Retina (tissue), 1 donor: ENCODE measurements at places on chromosomes 3 and 15.

- no peak for DNase-seq
Measured at GRCh38 chr3:47016934-47017435, 37.5 kb downstream of the NBEAL2 start.

DNA sequence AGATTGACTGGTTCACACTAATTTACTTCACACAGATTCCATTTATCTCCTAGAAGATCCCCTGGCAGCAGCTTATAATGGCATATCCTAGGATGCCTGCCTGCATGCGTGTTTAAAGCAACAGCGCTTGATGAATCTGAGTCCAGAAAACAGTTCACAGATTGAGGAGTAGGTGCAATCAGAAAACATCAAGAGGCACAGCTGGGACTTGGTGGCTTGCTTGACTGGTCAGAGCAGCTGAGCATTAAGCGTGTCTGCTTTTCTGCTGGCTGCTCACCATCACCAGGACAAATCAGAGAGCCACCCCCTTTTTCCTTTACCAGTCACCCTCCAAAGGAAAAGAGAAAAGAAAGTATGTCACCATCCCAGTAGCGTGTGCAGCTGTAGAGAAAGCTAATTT, 223.6 kb downstream of the WDR72 start:
- peak; percentile 64 for DNase-seq

DNA sequence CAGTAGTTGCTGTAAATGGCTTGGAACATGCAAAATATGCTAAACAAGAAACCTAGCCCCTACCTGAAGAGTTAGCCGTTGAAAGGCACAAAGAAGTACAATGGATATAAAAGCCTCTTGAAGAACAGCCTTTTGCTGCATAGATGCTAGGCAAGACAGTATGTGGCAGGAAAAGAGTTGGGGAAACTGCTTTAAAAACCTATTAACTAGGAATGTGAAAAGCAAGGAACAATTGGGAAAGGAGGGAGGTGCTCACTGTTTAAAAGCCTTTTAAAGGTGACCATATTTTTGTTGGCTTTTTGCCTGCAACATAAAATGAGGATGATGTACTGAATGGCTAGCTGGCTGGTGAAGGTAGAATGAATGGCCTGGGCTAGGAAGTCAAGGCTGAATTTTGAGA, 24.5 kb upstream of the SOX2 start:
- DNase-seq, result no peak

DNA sequence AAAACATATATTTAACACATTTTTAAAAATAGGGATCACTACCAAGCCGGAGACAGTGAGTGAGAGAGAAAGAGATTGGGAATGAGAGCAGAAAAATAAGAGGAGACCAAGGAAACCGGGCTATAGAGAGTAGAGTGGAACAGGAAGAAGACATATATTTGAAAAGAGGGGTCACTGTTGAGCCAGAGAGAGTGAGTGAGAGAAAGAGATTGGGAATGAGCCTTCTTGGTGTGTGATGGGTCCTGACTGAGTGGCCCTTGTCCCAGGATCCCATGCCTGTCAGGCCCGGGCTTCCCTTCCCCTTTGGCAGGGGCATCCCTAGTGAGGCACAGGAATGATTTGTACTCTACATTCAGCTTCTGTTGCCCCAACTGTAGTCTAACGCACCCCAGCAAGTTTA, 646.6 kb downstream of the NTRK3 start:
- DNase-seq, result no peak

DNA sequence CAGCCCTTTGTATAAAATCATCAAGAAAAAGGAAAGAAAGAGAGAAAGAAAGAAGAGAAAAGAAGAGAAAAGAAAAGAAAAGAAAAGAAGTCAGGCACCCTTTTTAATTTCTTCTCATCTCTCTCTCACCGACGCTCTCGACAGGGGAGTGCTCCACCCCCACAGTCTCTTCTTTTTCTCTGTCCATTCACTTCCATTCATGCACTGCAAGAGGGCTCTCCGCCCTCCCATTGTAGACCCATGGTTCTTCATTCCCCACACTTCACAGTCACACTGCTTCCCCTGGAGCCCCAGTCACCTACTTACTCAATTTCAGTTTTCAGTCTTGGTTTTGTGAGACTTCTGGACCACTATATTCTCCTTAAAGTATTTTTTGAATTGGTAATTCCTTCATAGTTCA, 254.7 kb downstream of the SOX2 start:
- no peak for DNase-seq

DNA sequence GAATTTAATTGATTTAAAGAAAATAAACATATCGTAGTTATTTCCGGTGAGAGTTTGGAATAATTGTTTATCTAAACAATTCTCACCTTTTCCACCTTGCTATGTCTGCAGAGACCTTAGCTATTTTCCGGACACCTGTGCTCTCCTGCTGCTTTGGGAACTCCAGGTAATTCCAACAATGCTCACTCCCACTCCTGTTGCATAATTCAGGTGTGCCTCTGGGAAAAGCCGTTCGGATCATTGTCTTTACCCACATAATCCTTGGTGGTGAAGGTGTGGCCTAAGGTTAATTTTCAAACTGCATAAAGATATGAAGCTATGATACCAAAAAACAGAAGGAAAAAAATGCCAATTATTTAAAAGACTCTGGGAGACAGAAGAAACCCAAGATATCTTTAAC, 59.4 kb downstream of the LDHAL6B start:
- no peak for DNase-seq

DNA sequence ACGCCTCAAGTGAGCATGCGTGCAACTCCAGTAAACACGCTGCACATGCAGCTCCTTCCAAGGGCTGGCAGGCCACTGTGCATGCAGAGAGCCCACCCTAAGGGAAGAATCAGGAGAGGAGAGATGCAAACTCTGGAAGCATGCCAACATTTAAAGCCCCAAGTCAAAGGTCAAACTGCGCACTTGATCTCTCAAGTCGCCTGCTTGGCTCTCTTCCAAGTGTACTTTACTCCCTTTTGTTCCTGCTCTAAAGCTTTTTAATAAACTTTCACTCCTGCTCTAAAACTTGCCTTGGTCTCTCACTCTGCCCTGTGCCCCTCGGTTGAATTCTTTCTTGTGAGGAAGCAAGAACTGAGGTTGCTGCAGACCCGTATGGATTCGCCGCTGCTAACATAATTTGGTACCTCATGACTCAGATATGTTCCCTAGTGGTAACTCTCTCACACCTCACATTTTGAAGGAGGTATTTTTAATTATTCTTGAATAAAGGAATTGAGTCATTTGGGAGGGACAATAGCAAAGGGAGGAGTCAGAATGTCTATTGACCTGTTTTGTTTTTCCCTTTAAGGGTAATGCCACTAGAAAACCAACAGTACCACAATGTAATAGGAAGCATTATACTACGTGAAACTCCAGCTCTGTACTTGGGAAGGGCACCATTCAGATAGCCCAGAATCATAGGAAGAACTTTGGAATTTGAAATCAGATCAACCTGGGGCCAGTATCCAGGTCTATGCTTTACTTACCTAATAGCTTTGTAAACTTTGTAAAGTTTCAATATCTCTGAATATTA, 19.6 kb upstream of the DGKG start:
- DNase-seq, result no peak

DNA sequence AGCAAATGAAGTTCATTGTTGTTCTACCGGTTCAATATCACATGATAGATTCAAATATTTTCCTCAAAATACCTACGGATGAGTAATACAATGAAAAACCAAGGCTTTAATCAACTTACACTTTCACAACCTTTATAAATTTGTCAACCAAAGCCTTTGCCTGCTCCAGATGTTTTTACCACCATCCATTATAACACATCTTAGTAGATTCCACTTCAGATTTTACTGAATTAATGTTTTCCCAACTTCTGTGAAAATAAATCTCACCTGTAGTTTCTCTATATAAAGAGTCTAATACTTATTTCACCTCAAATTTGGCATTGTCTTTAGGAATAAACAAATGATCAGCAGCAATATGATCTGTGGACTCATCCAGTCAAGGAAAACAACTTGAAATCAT, 131.1 kb downstream of the ZNF280D start:
- no peak for DNase-seq

- DNase-seq, result no peak
Measured at GRCh38 chr3:180447136-180447535, 154.8 kb upstream of the TTC14 start.

- no peak for DNase-seq
Measured at GRCh38 chr3:82012775-82013174, 251.3 kb upstream of the GBE1 start.

DNA sequence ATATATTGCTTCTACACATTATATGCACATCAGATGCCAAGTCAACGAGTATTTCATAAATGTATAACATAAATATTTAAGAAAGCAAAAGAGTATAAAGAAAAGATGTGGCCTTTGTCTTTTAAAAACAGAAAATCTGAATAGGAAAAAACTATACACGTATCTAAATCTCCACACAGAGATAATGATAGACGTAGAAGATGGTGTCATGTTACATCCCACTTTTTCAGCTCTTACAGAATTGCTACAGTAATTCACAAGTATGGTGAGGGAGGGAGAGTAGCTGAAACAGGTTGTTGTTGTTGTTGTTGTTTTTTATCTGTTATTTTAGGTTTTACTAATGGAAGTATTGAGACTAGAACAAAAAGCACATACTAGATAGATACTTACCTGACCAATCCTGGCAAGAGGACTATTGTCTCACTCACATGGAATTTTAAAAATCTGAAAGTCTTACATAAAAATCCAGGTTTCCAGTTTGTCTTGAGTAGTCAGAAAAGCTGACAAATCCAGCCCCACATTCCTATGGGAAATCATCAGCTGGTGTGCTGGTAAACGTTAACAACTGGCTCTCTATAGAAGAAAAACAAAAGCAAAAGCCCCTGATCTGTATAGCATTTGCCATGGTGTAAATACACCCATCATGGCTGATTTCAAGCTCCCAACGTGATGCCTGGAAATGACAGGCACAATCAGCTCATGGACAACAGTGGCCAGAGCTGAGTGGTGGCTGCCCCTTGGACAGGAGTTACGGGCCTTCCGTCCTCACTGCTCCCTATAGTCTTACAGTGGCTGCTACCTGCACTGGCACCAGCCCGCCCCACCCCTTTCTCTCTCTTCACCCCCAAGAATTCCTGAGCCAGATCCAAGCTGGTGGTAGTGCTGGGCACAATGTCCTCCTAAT, 47.4 kb upstream of the VGLL4 start:
- no peak for DNase-seq

DNA sequence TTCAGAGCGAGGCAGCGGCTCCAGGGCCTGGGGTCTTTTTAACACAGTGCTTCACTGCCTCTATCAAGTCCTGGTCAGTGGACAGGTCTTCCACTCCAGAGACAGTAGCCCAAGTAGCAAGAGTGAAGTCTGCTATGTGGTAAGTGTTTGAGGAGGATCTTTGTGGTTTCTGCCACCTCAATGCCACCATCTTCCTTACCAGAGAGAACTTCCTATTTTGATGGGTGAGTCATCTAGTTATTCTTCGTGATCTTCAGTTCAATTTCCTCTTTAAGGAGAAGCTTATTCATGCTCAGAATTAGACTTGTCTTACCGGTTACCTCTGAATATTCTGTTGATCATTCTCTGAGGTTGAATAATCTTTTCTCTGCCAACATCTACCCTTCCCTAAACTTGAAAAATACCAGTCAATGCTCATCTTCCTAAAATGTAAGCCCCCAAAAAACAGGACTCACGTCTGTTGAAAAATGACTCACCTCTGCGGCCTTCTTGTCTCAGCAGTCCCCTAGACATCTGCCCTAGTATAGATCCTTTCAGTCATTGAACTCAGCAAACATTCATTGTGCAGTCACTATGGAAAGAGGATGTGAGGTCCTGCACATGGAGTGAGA, 32.2 kb upstream of the BCL6 start:
- DNase-seq, result no peak

DNA sequence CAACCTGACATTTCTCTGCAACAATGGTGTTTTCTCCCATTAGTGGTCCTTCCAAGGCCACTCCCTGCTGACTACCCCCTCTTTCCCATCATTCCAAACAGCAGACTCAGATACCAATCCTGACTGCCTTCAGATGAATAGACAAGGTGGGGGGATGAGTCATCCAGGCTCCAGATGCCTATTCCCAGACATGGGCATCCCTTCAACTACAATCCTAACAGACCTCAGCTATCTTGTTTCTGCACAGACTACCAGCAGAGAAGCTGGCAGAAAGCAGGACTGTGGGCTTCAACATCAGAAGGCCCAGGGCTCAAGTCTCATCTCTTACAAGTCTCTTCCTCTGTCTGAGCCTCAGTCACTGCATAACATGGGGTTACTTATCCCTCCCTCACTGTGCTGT, 2.2 kb downstream of the RBP1 start:
- DNase-seq, result peak; percentile 36

- no peak for DNase-seq
Measured at GRCh38 chr3:50583897-50584296, 14.6 kb downstream of the HEMK1 start.

GRCh38 chr3:151047636-151048035, 37.8 kb upstream of the MED12L start:
- no peak for DNase-seq

DNA sequence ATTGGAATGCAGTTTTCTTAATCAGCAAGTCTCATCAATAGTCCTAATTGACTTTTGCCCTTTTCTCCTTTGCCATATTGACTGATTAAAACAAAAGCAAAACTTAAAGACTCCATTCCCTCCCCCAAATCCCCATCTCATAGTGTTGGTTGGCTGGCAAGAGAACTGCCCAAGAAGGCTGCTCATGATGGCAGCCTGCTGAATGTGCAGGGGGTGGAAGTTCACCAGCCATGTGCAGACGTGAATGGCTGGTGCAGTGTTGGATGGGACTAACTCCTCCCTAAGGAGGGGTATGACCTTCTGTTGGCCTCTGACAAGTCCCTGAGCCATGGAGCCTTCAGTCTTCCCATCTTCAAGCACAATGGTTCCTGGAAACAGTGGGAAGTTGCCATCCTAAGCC, 7.0 kb downstream of the SMAD3 start:
- no peak for DNase-seq

- DNase-seq, result no peak
Measured at GRCh38 chr3:4264040-4264439, 39.1 kb upstream of the SETMAR start.
